HCT116 (cell line): ENCODE measurements at places on chromosomes 2 and 18.

GRCh38 chr2:84823788-84824187 lies 57.1 kb downstream of the TRABD2A start:
- no peak for DNase-seq

DNA sequence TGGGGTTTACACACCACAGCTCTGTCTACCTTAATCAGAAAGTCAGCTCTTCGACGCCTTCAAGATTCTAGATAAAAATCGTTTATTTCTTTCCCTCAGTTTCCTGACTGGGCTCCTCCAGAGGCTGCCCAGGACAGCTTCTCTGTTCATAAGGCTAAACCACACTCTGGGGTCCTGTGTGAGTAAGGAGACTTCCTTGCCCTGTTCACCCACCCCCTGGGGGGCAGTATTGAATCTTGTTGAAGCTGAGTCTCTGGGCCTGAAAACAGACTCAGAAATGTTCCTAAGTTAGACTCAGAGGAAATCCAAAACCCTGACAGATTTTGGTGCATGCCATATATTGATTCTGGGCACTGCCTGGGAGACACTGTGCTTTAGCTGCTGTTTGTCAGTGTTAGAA lies 43.0 kb downstream of the G6PC2 start:
- no peak for DNase-seq

GRCh38 chr2:141021109-141021508 lies 1109.7 kb downstream of the LRP1B start:
- DNase-seq = no peak

- DNase-seq = no peak
Observed at GRCh38 chr2:155866477-155866876, 466.0 kb downstream of the NR4A2 start.

DNA sequence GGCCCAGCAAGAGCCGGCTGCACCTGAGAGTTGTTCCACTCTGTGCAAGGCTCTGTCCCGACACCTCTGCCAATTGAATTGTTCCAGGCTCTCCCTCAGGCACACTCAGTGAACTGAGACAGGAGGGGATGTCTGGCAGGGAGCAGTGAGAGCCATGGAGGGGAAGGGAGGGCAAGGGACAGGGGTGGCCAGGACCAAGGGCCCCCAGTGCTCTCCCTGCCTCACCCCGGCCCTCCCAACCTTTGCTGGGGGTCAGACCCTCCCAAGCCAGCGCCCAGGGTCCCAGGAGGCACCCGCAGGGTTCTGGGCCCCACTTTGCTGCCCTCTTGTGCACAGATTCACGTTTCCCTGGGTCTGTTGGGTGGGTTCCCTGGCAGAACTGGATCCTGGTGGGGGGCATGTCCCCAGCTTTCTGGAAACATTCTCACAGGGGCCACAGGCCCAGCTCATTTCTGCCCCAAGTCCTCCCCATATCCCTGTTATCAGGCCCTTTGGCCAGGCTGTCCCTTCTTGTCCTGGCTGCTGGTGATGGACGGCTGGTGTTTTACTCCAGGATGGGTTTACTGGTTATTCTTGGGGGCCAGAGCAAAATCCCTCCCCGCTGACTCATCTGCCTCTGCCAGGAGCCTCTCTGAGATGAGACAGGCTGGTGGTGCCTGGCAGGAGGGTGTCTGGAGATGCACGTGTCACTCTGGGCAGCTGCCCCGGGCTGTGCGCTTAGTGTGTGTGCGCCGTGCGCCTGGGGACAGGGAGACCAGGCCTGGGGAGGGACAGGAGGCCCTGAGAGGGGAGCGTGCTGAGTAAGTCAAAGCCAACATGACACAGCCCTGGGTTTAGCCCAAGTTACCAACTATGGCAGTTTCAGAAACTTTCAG lies 136.5 kb upstream of the CTDP1 start:
- DNase-seq = no peak

GRCh38 chr2:161710131-161710915 lies 86.1 kb downstream of the SLC4A10 start:
- DNase-seq = no peak

GRCh38 chr2:7738596-7738995 lies 821.4 kb downstream of the RNF144A start:
- DNase-seq = no peak

GRCh38 chr2:128796321-128796720 lies 477.7 kb upstream of the HS6ST1 start:
- no peak for DNase-seq

DNA sequence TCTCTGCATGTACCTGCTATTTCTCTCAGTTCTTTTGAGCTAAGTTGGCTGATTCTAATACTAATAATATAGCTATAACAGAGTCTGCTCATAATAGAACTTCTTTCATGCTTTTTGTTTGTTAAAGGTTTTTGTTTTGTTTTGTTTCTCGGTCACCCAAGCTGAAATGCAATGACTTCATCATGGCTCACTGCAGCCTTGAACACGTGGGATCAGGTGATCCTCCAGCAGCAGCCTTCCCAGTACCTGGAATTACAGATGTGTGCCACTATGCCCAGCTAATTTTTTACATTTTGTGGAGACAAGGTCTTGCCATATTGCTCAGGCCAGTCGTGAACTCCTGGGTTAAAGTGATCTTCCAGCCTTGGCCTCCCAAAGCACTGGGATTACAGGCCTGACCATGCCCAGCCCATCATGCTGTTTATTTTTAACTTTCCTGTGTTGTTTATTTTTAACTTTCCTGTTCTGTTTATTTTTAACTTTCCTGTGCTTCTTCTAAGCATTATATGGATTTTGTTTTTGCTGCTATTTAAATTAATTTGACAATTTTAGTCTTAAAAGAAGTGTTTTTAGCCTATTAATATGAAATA lies 763.8 kb upstream of the CDH7 start:
- DNase-seq = no peak

DNA sequence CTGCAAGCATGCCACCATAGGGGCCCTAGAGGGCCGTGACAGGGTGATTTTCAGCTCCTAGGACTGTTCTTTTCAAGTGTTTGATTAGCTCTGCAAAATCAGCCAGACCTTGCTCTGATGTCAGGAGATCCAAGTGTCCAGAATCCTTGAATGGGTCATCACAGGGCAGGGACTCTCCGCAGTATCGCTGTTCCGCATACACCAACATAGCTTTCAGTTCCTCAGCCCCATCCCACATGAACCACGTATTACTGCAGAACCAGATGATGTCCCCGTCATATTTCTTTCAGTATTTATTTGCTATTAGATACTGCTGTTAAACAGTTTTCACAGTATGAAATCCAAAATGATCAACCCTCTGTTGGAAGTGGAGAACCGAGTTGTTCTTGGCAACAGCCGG lies 46.6 kb upstream of the RFX8 start:
- DNase-seq = no peak

DNA sequence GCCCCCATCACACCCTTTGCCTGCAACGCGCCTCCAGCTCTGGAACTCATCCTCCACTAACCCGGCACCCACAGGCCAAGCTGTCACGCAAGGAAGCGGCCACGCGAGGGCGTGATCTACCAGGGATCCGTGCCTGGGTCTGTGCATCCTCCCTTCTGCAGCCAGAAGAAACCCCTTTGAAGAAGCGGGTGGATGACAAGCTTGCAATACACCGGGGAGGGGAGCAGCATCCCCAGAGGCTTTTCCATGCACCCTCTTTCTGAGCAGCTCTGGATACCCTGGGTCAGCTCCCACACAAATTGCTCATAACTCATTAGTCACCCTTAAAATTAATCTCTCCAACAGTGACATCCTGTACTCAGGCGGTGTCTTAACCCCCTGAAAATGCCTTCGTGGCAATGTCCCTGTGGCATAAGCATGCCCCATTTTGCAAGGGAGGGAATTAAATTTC lies 47.6 kb downstream of the PDCL3 start:
- DNase-seq = peak; percentile 38

- DNase-seq = no peak
Observed at GRCh38 chr2:20667151-20667530, 197 bp downstream of the GDF7 start.

DNA sequence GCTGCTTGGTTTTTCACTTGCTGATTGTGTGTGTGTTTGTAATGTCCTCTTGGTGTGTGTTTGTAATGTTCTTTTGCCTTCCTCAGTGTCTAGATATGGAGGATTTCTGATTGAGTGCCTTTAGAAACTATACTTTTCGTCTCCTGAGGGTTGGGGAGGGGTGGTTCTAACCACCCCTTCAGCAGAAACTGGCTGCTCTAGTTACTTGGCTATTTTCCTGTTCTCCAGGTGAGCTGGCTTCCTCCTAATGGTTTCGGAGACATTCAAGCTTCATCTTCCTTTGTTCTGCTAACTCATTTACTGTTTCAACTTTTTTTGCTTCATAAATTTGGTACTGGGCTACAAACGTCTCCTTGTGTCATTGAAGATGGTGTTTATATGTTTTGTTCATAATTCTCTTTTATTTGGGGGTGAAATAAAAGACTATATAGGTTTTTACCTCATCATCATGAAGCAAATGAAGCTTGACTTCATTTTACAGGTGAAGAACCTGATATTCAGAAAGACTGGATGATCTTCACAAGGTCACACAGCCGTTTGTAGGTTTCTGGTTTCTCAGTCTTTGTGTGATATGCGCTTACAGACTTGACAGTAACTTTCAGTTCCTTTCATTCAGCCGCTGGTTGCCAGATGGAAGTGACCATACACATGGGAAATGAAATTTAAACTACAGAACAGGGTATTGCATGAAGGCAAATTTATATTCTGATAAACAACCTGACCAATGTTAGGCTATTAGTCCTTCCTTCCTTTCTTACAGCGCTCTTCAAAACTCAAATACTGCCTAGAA lies 238.5 kb downstream of the GALR1 start:
- no peak for DNase-seq

DNA sequence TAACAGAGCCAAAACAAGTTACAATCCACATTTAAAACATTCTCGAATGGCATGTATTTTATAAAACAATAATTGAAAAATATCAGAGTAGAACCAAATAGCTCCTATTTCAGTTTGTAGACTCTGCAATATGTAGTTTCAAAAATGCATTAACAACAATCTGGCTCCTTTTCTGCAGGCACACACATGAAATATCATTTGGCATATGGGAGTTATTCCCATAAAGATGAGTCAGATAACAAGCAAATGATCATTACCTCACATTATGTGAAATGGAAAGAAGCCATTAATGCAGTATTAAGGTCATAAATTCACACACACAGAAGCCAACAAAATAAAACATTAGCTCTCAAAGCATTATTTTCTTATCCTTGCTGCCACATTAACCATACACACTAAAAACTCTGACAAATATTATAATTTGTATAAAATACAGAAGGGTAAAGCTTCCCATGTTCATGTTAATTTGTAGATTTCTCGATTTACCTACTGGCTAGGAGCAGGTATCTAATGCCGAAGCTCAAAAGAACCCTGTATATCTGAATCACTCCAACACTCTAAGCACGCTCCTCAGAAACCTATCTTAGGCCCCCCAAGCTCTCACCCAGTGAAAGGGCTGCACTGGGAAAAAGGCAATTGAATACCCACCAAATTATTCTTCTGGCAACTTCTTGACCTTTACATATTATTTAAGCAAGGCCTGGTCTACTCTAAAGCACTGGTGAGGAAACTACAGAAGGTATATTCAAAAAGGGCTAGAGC lies 13.8 kb downstream of the NBAS start:
- no peak for DNase-seq

DNA sequence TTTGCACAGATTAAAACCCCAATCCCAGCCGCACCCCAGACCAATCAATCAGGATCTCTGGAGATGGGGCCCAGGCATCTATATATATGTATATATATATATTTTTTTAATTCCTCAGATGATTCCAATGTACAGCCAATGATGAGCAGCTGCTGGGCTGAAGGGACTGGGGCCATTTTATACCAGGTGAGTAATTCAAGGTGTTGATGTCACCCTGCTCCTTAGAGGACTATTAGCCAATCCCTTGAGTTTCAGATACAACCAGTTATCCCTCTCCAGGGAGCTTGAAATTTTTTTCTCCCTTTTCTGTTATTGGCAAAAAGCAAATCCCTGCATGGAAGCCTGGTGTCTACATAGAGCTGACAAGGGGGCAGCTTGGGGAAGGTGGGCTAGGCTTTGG lies 59.8 kb downstream of the MCFD2 start:
- DNase-seq = no peak

DNA sequence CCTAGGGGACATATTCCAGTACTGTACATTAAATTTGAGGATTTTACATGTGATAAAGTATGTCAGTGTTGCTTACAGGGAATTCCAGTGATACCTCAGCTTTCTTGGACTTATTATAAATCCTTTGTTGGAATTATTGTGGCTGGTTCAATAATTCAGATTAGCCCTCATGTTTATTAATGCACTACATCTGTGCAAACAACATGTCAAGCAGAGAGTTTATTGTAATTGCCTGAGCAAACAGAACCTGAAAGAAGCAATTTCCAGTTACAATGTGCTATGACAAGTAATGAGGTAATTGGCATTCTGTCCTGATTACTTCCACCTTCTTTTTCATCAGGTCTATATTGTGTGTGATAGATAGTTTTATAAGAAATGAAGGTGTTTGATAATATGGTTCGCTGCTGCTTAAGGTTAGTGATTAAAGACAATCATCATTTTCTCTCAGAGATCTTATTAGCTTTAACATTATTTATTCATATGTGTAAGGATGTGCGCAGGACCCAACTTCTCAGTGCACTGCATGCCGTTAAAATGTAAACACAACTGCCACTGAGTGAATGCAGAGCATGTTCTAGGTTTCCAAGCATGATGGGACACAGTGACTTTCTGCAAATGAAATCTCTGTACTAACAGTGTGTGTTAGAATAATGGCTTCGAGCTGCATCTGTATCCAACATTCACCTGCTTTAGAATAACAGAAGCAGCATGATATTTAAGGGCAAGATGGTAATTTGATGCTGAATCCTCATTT lies 973.7 kb upstream of the POU3F3 start:
- DNase-seq = no peak

DNA sequence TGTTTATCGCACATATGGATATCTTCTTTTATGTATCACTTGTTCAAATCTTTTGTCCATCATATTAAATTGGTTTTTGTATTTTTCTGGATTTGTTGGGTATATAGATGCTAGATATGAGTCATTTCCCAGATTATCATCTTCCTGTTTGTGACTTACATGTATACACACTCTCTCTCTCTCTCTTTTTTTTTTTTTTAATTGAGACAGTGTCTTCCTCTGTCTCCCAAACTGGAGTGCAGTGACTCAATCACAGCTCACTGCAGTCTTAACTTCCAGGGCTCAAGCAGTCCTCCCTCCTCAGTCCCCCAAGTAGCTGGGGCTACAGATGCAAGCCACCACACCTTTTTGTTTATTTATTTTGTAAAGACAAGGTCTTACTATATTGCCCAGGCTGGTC lies 43.8 kb downstream of the XIRP2 start:
- no peak for DNase-seq

GRCh38 chr2:157359628-157360027 lies 34.0 kb upstream of the ERMN start:
- DNase-seq = no peak
